ENCODE measurements at places on chromosomes 13 and 19.
A peak's percentile ranks its signal among the peaks of the same experiment; 100 is the strongest.

GRCh38 chr13:21175656-21176214, 617 bp downstream of the SKA3 start:
- DNase-seq = peak; percentile 58

DNA sequence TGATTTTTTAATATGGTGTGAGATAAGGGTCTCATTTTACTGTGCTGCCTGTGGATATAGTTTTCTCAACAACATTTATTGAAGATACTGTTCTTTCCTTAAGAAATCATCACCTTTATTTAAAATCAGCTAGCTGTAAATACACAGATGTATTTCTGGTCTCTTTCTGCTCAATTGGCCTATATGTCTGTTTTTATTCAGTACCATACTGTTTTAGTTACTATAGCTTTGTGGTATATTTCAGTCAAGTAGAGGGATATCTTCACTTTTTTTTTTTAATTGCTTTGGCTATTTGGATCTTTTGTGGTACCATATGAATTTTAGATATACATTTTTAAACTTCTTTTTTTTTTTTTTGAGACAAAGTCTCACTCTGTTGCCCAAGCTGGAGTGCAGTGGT, 16.7 kb upstream of the ZNF714 start:
- DNase-seq = no peak

DNA sequence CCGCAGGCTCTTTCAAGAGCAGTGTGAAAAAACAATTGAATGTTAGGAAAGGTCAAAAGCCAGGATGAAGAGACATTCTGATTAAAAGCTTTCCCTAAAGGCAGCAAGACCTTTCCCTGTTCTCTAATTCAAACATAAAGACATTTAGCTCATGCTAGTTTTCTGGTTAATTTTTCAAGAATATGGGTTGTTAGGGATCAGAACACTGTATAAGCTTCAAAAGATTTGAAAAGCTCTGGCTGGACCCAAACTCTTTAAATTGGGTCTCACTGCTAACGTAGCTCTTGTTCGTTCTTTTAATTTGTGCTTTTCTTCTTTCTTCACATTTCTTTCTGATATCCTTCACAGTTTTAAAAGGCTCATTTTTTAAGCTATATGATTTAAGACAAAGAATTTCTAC, 877.0 kb downstream of the EFNB2 start:
- no peak for DNase-seq

DNA sequence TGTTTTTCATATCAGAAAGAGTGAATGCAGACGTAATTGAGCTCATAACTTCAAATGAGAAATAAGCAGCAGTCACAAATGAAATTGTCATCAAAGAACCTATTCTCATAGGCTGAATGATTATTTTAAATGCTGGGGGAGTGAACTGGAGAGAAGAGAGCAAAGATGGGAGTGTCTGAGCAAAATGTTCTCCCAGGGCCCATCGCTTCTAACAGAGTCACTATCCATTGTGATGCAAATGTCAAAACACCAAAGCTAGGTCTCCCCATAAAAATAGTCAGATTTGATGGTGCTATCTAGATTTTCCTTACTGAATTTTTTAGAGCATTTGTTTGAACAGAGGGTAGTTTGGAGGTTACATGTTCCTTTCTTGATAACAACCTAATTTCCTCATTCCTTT, 278.7 kb downstream of the PCDH9 start:
- no peak for DNase-seq

- DNase-seq = no peak
Measured at GRCh38 chr13:79695754-79696153, 214.8 kb downstream of the NDFIP2 start.

DNA sequence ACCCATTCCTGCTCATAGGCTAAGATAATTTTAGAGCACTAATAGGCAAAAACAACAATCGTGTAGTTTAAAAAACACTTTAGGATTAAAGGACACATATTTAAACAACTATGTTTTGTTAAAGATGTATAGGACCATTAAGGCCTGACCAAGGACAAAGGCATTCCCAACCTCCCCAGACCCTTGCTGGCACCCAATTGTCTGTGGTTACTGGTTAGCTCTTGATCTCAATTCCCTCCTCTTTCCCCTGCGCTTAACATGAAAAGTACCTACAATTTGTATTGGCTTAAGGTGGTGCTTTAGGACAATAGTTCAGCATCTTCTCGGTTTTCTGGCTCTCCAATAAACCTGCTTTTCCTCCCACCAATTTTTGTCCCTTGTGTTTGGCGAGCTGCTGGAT, 51.0 kb downstream of the TEX26 start:
- DNase-seq = no peak

DNA sequence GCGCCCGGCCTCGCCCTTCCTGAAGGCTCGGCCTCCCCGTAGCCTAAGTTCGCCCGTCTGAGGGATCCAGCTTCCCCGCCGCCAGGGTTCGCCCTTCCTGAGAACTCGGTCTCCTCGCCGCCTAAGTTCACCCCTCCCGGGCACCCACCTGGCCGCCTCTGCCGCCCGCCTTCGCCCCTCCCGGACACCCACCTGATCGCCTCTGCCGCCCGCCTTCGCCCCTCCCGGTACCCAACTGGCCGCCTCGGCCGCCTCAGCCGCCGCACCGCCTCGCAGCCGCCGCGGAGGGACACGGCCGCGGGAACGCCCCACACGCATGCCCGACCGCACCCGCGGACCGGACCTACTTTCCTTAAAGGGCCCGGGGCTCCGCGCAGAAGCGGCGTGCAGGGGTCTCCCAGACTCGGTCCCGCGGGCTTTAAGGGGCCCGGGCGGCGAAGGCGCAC, at the start of gene MOB3A:
Gene MOB3A (minus strand): TSS at position 293 of the 446 bp plus-strand sequence. CDS start 17,766 bp downstream, outside the sequence.
- peak; percentile 73 for DNase-seq

DNA sequence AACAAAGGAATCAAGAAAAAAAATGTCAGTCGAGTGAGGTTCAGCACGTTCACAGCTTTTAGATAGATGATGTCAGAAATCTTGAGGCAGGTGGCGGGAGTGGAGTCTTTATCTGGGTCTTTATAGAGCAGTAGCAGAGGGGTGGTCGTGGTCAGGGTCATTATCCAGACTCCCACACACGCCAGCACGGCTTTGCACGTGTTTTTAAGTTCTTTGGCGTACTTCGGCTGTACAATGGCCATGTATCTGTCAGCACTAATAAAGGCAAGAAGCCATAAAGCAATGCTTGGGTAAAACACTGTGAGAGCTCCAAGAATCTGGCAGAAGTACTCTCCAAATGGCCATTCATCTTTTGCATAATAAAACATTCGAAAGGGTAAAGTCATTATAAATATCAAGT, 2.9 kb downstream of the GPR18 start:
- no peak for DNase-seq

DNA sequence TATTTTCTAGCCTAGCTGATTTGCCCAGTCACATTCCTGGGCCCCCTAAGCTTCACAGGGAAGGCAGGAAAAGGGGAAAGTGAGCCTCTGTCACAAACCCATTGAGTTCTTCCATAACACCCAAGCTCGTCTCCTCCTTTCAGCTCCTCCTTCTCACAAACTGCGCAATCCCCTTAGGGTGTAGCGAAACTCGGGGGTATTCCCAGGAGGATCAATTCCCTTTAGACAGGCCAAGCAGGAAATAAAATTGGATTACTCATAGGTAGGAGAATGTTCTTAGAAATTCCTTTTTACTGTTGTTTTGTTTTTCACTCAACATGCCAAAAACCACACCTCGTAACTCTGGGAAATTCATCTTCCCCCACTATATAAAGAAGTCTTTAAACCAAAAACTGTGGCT, 139.3 kb downstream of the IRS2 start:
- DNase-seq = no peak

- DNase-seq = no peak
Measured at GRCh38 chr19:3440082-3440481, 40.2 kb downstream of the SMIM24 start.

DNA sequence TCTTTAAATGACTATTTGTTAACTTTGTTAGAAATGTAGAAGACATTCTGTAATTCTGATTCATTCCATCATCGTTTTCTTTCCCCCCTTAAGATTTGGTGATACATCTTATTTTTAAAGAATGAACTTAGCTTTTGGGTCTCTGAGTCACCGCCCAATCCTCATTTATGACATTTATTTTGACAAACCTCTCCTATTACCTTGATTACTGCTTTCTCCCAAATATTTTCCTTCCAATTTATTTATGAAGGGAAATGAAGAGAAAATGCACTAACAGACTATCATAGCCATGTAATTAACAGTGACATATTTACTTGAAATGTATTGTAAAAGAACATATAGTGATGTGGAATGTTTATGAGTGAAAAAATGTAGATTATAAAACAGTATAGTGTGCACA, 241.6 kb downstream of the DCLK1 start:
- DNase-seq = no peak

GRCh38 chr13:49063011-49063410, 87.3 kb downstream of the FNDC3A start:
- no peak for DNase-seq

DNA sequence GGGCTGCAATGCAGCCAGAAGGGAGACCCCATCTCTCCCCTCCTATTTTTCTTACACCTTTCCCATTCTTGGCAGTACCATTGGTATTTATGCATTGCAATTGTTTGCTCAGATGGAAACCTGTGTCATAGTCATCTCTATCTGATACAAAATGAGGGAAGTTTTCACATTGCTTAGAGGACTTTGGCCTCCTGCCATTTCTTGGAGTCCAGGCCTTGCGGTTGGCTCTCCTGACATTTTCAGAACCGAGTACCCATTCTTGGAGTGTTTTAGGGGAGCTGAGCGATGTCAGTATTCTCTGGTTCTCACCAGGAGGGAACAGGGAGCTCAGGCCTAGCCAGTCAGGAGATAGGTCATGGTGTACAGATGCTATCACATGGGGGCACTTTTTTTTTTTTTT, 1.5 kb downstream of the SIN3B start:
- no peak for DNase-seq

DNA sequence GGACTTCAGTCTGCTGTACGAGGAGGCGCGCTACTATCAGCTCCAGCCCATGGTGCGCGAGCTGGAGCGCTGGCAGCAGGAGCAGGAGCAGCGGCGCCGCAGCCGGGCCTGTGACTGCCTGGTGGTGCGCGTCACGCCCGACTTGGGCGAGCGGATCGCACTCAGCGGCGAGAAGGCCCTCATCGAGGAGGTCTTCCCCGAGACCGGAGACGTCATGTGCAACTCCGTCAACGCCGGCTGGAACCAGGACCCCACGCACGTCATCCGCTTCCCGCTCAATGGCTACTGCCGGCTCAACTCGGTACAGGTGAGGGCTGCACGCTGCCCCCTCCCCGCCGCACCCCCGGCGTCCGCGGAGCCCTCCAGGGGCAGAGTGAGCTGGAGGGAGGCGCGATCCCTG, 14.6 kb downstream of the KCTD15 start:
- DNase-seq = no peak

Data from kidney glomerular epithelial cell (primary cell).